ENCODE measurements at places on chromosomes 1 and 21.

- no peak for DNase-seq
These were observed 26.1 kb downstream of the PCAT6 start for GRCh38 chr1:202836623-202837403.

- no peak for DNase-seq
These were observed 8.8 kb downstream of the NOL9 start for GRCh38 chr1:6545276-6546112.

DNA sequence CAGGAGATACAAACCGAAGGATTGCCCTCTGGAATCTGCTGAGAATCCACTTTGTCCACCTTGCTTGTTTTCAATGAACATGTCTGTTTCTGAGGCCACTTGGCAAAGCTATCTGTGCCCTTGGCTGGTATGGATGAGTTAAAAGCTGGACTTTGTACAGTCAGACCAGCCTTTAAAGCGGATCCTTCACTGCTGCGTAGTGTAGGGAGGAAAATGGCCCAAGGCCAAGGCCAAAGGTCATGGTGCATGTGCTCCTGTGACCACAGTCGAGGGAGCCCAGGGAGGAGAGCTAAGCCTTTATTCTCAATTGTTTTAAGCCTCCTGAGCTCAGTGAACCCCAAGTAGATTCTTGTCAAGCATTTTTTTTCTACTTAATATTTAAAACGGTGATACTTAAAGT lies 37.0 kb downstream of the KCNJ15 start:
- DNase-seq: no peak

DNA sequence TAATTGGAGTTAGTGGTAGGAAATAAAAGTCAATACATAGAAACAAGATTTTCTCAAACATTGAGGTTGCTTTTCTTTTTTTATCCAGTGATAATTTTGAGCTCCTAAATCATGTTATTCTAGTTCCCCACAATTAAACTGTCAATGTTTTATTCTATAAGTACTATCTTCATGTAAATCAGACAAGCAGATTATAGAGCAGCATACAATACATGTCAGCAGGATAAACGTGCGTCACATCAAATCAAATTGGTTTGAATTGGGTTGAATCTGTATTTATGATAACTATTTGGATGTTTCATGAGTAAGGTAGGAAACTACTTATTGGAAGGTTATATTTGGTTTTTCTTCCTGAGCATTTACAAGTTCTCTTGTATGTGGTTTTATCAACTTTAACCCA lies 2028.7 kb downstream of the NCAM2 start:
- DNase-seq: no peak

GRCh38 chr1:119964673-119965363 lies 68.5 kb upstream of the ADAM30 start:
- no peak for DNase-seq

DNA sequence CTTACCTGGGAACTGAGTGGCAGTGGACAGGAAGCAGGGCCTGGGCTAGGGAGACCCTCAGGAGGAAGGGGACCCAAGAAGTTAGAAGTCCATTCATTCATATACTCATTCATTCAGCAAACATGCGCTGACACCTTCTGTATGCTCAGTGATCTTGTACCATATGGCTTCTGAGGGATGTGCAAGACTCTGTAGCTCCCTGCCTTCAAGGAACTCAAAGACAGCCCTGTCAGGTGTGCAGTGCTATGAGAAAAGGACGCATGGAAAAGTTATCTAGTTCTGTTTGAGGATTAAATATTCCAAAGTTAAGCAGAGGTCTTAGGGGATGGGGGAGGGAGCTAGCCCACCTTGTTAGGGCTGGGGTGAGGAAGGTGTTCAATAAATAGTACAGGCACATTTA lies 12.5 kb downstream of the DMAP1 start:
- DNase-seq: no peak

- no peak for DNase-seq
These were observed 155.0 kb downstream of the TPR start for GRCh38 chr1:186220067-186220466.

GRCh38 chr1:43419627-43420425 lies 30.1 kb downstream of the SZT2 start:
- no peak for DNase-seq

GRCh38 chr1:233328142-233328921 lies 808 bp downstream of the MAP3K21 start:
- no peak for DNase-seq

GRCh38 chr1:208154679-208155642 lies 89.2 kb downstream of the PLXNA2 start:
- no peak for DNase-seq

GRCh38 chr1:90761781-90762589 lies 44.9 kb upstream of the BARHL2 start:
- DNase-seq: peak; percentile 22

- DNase-seq: no peak
These were observed 160.2 kb upstream of the IRF2BP2 start for GRCh38 chr1:234769986-234770795.

DNA sequence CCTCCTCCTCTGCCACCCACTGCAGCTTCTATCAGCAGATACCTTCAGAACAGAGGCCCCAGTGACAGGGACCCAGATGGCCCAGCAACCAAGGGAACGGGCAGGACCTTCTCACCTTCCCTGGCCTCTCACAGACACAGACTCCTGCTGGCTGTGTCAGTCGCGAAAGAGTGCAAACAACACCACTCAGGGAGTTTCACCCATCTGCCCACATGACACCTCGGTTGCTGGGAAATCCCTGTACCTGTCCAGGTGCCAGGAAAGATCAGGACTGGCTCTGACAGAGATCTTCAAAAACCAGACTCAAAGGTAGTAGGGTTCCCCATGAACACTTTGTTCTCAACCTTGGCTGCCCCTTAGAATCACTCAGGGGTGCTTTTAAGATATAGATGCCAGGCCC lies 83.5 kb upstream of the HIVEP3 start:
- DNase-seq: no peak

DNA sequence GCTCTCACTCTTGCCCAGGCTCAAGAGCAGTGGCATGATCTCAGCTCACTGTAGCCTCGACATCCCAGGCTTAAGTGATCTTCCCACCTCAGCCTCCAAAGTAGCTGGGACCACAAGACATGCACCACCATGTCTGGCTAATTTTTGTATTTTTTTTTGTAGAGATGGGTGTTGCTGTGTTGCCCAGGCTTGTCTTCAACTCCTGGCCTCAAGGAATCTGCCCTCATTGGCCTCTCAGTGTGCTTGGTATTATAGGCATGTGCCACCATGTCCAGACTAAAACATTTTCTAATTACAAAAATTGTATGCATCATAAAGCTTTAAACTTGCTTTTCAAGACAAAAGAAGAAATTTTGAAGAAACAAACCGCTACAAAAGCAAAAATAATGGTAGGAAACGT lies 20.1 kb downstream of the CBR1 start:
- no peak for DNase-seq

DNA sequence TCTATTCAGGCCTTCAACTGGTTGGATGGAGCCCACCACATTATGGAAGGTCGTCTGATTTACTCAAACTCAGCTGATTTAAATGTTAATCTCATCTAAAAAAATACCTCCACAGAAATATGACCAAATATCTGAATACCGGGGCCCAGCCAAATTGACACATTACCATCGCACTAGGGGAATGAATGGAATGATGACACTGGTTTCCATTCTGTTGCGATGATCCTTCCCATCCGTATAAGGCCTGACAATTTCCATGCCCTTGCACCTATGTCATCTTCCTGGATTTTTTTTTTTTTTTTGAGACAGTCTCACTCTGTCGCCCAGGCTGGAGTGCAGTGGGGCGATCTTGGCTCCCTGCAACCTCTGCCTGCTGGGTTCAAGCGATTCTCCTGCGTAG lies 397.5 kb downstream of the KIF26B start:
- no peak for DNase-seq

DNA sequence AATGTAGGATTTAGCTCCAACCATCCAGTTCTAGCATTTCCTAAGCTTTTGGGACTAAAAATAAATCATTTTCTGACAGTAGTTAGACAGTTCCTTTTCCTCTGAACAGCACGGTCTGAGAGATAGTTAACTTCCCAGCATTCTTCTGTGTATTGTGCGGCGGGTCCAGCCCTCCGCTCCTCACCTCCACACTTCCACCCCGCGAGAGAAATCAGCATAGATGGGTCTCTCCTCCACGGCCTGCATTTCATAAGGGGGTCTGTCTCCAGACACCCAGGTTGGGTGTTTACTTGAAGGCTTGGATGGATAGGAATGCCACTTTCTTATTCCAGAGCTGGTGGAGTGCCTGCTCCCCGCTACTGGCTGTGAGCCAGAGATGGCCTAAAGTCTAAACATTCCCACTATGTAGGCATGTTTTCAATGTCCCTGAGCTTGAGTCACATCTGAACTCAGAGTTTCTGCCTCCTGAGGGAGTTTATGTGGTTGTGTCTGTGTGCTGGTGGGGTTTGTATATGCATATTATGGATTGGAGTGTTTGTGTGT lies 38.0 kb upstream of the PPP2R5A start:
- no peak for DNase-seq

GRCh38 chr1:94660994-94661393 lies 119.4 kb upstream of the F3 start:
- no peak for DNase-seq

- no peak for DNase-seq
These were observed 59.7 kb downstream of the BRINP2 start for GRCh38 chr1:177230228-177231016.

GRCh38 chr1:39328586-39329121 lies 124.2 kb downstream of the MACF1 start:
- no peak for DNase-seq

DNA sequence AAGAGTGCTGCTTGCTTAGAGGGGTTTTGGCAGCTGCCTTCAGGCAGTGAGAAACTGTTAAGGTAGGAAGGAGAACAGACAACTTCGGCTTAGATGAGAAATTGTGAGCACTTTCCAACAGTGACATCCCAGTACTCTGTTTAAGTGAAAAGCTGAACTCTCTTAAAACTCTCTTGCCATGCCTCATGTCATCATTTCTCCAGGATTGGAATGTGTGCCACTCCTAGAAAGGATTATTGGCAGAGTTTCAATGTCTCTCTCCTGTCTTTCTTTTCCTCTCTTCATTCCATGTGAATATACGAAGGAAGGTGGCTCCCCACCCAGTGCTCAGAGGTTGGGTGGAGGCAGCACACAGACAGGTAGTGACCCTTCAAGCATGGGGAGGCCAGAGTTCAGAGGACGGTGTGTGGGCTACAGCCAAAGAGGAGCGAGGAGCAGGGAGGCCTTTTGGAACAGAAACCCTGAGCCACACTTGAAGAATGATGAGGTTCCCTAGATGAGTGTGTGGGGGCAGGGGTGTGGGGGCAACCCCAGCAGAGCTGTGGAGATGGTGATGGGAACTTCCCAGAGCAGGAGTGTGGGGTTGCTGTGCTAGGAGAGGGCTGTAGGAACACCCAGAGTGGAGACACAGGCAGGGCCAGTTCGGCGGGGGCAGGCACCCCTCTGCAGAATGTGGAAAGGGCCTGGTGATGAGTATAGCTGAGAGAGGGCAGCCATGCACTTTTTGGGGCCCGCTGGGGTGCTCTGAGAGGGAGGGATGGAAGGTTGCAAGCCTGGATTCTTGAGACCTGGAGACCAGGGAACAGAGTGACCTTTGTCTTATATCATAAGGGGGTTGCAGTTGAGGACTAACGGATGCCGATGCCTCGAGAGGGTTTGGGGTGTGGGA lies 58.8 kb downstream of the GALNT2 start:
- no peak for DNase-seq

GRCh38 chr1:107263291-107263915 lies 122.6 kb downstream of the NTNG1 start:
- DNase-seq: no peak

DNA sequence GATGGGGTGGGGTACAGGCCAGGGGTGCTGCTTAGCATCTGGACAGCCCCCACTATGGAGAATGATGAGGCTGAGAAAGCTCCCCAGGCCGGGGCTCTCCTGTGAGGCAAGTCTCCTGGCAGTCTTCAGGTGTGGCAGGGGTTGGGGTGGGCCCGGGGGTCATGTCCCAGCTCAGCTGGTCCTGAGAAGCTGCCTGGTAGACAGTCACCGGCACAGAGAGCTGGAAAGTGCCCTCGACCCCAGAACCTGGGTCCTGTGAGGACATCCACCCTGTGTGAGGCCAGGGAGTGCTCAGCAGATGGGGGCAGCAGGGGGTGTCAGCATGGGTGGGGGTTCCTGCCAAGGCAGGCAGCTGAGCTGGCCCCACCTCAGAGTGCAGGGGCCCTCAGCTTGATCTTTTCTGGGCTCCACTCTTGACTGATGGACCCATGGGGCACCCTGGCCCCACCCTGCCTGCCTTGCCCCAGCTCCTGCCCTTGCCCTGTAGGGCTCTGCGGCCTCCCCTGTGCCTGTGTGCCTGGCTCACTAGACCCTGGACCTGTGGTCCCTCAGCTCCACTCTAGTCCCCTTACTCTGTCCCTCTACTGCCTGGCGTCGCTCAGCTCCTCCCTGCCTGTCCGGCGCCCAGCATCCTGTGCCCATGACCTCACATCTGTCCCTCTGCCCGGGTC lies 5.8 kb downstream of the IBA57 start:
- no peak for DNase-seq

DNA sequence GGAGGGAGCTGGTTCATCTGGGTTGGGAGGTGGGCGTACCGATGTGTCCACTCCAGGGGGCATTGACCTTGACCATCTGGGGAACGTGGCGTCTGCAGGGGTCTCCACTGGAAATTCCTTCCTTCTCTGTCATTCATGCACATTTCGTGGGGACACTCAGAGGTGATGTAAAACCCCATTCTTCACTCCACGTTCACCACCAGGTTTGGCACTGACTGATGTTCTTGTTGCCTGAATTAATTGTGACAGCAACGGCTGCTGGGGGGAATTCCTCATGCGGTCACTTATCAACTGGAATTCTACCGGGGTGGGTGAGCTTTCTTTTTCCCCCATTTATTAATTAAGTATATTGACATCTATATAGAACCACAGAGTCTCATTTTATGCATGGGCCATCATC lies 18.1 kb upstream of the POFUT2 start:
- no peak for DNase-seq

- DNase-seq: no peak
These were observed 51.2 kb upstream of the SEC16B start for GRCh38 chr1:178020968-178021640.

DNA sequence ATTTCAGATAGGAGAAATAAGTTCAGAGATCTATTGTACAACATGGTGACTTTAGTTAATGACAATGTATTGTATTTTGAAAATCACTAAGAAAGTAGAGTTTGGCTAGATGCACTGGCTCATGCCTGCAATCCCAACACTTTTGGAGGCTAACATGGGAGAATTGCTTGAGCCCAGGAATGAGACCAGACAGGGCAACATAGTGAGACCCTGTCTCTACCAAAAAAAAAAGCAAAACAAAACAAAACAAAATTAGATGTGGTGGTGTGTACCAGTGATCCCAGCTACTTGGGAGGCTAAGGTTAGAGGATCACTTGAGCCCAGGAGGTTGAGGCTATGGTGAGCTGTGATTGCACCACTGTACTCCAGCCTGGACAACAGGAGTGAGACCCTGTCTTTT lies 27.2 kb downstream of the IVNS1ABP start:
- no peak for DNase-seq
